ENCODE measurements at places on chromosomes 7 and 10.

GRCh38 chr7:149225106-149225505 is 14.3 kb upstream of the ZNF212 start:
- no peak for DNase-seq

DNA sequence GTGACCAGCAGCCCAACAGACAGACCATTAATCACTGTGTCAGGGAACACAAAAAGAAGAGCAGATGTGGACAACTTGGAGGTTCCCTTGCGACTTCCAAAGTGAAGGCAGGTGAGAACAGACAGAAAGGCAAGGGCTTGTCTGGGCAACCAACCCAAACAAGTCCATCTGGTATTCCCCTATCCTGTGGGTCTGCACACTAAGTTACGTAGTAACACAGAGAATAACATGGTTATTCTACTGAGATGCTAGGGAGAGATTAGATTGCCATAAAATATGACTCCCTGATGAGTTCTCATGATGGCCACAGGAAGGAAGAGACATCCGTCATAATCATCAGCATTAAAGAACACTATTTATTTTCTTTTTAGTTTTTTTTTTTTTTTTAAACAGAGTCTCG is 252.2 kb downstream of the CALN1 start:
- no peak for DNase-seq

DNA sequence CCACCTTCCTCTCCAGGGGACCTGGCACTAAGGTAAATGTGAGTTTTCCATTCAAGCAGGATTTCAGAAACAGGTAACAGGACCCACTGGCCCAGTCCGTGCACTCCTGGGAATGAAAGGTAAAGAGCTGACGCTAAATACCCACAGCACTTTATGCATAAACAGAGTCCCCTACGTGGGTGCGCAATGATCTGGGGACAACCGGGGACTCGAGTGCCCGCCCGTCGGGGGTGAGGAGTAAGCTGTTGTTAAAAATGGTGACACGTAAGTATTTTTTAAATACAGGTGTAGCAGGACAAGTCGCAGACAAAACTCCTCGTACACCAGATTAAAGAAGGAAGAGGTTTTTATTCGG is 47.2 kb upstream of the PPP2R2D start:
- DNase-seq: no peak

DNA sequence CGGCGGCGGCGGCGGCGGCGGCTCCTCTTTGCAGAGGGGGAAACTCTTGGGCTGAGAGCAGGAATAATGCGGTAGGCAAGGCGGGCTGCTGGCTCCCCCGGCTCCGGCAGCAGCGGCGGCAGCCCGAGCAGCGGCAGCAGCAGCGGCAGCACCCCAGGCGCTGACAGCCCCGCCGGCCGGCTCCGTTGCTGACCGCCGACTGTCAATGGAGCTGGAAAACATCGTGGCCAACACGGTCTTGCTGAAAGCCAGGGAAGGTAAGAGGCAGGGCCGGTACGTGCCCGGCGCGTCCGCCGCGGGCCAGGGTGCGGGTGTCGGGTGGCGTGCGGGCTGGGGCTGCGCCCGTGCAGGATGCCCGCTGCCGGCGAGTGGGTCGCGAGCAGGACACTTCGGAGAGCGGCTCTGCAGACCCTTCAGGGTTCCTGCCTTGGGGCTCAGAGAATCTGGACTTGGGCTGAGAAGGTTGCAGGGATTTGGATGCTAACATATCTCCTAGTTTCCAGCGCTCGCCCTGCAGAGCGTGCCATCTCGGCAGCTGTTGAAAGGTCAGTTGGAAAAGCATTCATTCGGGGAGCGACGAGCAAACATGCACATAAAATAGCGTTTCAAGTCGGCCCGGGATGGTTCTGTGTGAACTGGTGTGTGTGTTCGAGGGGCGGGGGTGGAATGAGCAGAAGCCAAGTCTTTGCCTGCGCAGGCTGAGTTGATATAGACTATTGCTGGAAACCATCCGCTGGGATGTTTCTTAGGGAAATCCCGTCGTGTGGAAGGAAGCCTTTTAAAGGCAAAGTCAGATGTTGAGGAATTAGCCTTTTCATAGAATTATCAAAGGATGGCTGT is 562 bp downstream of the GRK5 start:
- no peak for DNase-seq

DNA sequence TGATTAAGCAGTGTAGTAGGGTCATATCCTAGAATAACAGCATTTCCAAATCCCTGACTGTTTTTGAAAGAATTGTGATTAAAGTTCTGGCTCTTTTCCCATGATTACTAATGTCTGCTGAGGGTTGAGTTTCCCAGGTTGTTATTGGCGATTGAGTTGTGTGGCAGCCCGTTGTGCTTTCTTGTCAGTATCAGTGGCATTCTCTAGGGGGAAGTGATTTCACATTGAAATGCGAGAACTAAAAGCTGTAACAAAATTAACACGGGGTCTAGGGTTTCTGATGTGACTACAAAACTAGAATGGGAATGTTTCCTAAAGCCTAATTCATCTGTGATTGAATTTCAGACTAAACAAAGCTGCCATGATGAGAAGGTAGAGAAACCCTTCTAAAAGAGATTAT is 349.4 kb downstream of the EXOC4 start:
- DNase-seq: no peak

- DNase-seq: no peak
Measured at GRCh38 chr7:101562531-101563197, 66.4 kb downstream of the MYL10 start.

- no peak for DNase-seq
Measured at GRCh38 chr10:47318706-47319105, 3.5 kb upstream of the GDF2 start.

- no peak for DNase-seq
Measured at GRCh38 chr7:10646194-10646593, 327.5 kb upstream of the PHF14 start.

GRCh38 chr7:86708031-86708680 is 64.4 kb downstream of the GRM3 start:
- DNase-seq: no peak

DNA sequence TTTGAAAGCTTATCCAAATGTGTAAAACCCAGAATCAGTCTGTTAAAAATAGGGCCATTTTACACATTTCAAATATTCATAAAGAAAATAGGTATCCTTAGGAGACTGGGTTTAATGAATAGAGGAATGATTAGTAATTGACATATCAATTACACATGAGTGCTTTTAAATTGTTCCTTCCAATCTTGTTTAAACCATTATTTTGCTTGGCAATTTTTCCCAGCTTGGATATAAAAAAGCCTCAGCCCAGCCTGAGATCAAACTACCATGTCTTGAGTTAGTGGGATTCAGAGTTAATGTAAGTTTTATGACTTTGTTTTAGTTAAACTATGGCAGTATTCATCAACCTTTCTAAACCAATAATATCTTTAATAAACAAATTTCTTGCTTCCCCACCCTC is 28.3 kb downstream of the PARP12 start:
- no peak for DNase-seq

DNA sequence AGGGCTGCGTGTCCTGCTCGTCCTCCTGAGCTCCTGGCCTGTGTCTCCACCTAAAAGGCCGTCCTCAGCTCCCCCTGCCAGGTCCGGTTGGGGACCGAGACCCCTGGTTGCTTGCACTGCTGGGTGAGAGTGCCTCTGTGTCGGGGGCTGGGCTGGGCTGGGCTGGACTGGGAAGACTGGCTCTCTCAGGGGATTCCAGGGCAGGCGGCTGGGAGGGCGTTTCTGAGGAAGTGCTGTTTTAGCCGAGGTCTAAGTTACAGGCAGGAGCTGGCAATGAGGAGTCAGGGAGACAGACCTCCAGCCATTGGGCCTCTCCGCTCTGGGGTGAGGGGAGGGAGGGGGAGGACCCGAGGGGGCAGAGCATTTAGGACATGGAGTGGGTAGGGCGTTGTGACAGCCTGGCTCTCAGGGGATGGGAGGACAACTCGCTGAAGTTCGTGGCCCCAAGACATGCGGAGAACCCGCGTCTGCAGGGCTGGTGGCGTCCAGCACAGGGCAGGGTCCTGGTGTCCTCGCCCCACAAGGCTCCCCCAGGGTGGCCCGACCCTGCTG is 20.9 kb downstream of the FOXK1 start:
- no peak for DNase-seq

GRCh38 chr10:86229376-86229775 is 137.2 kb downstream of the GRID1 start:
- DNase-seq: no peak

- DNase-seq: no peak
Measured at GRCh38 chr10:116150606-116151005, 122.4 kb downstream of the GFRA1 start.

DNA sequence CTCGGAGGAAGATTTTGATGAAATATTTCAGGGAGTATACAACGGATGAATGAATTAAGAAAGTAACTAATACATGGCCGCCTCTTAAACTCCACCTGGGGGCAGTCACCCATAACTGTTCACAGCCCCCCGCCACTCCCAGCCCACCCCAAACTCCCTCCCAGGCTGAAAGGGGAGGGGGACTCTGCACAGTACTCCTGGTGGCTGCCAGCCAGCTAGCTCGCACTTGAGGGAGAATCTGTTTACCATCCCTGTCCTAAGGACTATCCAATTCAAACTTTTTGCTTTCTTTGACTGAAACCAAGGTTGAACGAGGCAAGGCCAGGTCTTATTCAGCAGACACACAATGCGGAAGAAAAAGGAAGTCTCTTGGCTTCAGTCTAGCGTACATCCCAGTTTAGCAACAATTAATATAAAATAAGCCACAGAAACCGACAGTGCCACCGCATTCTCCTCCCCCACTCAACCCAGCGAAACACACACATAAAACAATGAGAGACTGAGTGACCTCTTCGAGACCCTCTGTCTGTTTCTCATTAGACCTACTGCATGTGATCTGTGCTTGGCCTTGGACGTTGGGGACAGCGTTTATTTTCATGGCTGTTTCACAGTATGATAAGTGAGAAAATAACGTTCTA is 219.5 kb downstream of the GLI3 start:
- DNase-seq: no peak

DNA sequence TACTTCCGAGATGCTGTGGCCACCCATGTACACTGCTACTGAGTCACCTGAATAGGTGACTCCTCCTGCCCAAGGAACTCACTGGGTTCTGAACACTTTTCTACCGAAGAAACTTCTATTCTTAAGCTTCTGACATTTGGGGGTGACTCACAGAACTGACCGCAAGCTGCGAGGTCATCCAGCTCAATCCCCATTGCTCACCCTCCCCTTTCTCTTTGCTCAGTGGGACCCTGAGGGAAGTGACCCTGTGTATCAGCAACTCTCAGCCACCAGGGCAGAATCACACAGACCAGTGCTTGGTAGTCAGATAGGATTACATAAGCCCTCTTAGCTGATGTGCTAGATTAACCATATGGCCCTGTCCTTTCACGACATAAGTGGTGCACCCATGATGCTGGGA is 46.3 kb downstream of the INSYN2A start:
- DNase-seq: no peak

GRCh38 chr7:48109848-48110663 is 21.0 kb downstream of the UPP1 start:
- DNase-seq: no peak

- no peak for DNase-seq
Measured at GRCh38 chr7:146172112-146172511, 55.5 kb downstream of the CNTNAP2 start.

- no peak for DNase-seq
Measured at GRCh38 chr7:44257618-44258422, 57.0 kb downstream of the YKT6 start.
